ENCODE measurements at places on chromosomes 13 and 19. TPM values are rescaled to one million over a fixed set of nuclear protein-coding genes. Genes with fewer than 3 reads are reported as not detected.

DNA sequence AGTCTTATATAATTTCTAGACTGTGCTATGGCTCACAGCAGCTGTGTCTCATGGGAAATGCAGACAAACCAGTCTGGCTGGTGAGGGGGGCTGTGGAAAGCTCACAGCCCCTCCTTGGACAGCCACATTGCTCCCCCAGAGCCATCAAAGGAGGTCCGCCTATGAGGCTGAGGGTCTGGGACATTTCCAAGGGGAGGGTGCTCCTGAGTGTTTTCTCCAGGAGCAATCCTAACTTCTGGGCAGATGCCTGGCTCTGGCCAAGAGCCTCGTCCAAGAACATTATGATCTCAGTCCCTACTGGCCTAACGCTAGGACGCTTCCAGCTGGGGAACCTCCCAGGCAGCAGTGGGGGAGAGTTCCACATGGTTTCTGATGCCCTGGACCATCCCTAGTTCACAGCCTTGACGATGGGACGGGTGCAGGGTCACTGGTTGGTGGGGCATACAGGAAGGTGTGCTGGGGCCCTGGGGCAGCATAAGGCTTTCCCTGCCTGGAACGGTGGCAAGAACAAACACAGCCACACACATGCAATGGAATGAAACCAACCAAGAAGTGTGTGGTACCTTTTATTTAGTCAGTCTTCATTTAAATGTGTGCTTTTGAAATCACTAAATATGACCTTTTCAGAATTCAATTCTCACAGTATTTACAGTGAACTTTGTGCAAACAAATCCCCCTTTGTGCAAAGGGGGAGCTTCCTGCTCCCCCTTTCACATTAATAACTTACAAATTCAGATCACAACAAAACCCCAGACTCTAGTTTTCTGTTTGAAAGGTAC, 60.6 kb downstream of the CDADC1 start:
- DNase-seq, result peak; percentile 39

- no peak for DNase-seq
These were observed 176.5 kb upstream of the NBEA start for GRCh38 chr13:34765446-34766180.

DNA sequence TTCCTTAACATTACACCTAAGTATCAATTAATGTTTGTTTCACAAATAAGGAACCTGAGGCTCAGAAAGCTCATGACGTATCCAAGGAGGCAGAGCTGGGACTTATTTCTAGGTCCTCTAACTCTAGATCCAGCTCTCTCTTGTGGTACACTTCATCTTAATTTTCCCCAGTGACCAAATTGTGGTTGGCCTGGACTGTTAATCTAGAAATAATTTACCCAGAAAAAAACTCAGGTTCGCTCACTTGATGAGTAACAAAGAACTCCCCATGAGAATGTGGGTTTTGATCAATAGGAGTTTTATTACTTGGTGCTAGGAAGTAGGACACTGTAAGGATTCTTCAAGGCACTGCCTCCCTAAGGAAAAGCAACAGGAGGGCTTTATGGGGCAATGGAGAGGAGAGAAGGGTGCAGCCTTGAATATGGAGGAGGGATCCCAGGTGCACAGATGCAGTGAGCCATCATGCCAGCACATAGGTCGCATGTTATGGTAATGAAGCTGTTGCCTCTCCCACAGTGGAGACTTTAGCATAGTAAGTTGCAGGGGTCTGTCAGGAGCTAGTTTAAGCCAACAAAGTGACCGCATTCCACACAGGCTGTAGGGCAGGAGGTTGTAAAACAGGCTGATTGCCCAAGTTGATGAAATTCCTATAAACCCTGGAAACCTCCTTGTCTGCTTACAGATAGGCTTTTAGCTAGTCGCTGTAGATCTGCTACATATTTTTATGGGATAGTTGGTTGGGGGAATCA, 14.7 kb downstream of the RAP2A start:
- no peak for DNase-seq

GRCh38 chr19:21587549-21587948, 82.1 kb downstream of the ZNF429 start:
- DNase-seq, result no peak

TEX29 gene
- total RNA-seq, result 0.43 TPM

- no peak for DNase-seq
These were observed 11.3 kb downstream of the MYO9B start for GRCh38 chr19:17086834-17087233.

ZNF568 gene
- 5.5 TPM for total RNA-seq

OSCAR gene
- 0.22 TPM for total RNA-seq

DNA sequence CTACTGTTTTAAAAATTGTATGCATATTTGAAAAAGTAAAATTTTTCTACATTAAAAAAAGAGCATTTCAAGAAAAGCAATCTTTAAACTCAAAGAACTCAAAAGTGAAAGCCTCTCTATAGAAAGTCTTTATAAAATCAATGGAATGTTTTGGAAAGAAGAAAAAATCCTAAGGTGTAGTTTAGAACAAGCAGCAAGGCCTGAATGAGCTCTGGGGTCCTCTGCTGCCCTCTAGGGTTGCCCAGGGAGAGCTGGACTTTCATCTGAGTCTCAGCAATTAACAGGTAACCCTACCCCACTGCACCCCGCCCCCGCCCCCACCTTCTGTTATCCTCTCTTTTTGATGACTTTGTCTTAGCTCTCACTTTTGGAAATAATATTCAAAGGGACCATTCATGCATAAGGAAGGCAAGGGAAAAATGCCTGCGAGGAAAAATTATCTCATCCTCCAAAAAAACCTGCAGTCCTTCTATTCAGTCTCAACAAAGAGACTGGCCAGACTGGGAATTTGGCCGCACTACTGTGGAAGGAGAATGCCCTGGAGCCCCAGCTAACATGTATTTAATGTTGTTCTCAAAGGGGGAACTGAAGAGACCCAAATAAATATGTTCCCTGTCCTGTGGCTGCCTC, 24.1 kb downstream of the SLC25A30 start:
- DNase-seq, result peak; percentile 34

REEP6 gene
- total RNA-seq, result 6.6 TPM

GRCh38 chr19:11171144-11171543, 15.6 kb upstream of the SPC24 start:
- no peak for DNase-seq

RAP2A gene
- total RNA-seq, result 53.0 TPM

DNA sequence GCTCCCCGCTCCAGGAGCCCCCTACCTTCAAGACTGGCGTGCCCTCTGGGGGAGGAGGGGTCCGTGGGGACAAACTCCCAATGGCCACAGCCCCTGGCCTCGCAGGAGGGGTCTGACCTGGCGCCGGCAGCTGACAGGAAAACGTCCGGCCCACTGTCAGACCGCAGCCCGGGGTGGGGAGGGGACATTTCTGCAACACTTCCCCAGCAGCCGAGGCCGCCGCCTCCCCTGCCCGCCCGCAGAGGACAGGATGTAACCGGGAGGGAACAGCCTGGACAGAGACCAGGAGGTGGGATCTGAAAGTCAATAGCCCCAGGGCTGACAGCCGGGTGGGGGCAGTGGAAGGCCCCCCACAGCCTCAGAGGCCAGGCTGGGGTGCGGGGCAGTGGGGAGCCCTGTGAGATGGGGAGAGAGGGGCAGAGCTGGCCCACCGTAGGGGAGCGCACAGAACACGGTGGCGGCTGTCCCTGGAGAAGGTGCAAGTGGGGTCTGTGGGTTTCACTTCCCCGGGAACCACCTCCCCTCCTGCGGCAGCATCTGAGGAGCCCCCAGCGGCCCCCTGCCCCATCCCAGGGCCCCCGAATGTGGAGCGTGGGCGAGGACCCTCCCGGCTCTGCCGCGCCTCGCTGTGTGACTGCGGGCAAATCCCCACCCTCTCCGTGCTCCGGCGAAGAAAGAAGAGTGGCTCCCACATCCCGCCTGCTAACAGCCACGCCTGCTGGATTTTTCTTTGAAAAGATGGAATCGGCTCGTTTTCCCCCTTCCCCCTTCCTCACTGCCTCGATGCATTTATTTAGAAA, at the start of gene PEAK3:
Gene PEAK3 (minus strand): TSS at position 114 of the 800 bp plus-strand sequence. CDS start 1,244 bp downstream, outside the sequence.
- DNase-seq, result peak; percentile 27

DNA sequence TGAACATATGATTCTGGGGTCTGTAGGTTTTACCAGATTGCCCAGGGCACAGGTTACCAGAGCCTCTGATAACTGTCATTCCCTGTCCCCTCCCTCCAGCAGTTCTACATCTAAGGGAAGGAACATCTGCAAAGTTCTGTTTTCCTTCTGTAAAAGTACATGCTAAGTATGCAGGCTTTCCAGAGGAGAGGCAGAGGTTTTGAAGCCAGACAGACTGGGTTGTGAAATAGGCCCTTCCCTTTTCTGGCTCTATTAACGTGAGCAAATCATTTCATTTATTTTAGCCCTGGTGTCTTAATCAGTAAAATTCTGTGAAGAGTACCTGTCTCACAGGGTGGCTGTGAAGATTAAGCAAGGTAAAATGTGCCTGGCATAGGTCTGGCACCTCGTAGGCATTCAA, 66.1 kb upstream of the C1QTNF9 start:
- no peak for DNase-seq

CEACAM1 gene
- total RNA-seq, result 1.1 TPM

DNA sequence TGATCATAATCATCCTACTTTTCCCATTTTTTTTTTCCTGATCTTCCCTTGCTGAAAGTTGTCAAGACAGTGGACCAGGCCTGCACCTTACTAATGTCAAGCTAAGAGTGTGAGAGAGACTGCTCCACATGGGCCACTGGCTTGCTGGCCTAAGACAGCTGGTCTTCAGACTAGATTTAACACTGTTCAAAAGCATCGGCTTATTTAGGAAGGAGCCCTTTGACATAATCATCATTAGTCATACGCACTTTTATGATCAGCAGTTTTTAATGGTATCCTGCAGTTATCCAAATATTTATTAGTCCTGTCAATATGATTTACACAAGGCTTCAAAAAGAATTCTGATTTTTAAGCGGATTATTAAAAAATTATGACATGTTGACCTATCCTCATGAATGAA, 270.6 kb downstream of the DNAJC15 start:
- DNase-seq, result no peak

- DNase-seq, result peak; percentile 67
These were observed 11.5 kb downstream of the CCDC124 start for GRCh38 chr19:17944301-17944700.

DNA sequence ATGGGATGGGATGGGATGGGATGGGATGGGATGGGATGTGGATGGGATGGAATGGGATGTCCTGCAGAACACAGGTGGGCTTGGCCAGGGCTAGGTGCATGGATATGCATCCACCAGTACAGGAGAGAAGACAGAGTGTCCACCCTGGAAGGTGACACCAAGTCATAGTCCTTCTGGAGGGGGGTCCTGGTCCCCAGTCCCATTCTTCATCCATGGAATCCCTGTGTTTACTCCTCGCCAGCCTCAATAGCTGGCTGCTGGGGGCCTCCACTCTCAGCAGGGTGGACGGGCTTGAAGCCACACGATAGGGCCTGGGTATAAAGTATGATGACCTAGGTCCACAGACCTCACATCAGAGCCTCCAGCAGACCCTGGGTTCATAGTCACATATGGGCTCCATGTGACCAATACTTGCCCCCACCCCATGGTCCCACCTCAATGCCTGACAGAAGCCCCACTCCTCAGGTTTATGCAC, 40.1 kb downstream of the RFX2 start:
- no peak for DNase-seq

- no peak for DNase-seq
These were observed 12.5 kb downstream of the SUPT20H start for GRCh38 chr13:37047032-37047431.

MIA gene
- 2.5 TPM for total RNA-seq

DNA sequence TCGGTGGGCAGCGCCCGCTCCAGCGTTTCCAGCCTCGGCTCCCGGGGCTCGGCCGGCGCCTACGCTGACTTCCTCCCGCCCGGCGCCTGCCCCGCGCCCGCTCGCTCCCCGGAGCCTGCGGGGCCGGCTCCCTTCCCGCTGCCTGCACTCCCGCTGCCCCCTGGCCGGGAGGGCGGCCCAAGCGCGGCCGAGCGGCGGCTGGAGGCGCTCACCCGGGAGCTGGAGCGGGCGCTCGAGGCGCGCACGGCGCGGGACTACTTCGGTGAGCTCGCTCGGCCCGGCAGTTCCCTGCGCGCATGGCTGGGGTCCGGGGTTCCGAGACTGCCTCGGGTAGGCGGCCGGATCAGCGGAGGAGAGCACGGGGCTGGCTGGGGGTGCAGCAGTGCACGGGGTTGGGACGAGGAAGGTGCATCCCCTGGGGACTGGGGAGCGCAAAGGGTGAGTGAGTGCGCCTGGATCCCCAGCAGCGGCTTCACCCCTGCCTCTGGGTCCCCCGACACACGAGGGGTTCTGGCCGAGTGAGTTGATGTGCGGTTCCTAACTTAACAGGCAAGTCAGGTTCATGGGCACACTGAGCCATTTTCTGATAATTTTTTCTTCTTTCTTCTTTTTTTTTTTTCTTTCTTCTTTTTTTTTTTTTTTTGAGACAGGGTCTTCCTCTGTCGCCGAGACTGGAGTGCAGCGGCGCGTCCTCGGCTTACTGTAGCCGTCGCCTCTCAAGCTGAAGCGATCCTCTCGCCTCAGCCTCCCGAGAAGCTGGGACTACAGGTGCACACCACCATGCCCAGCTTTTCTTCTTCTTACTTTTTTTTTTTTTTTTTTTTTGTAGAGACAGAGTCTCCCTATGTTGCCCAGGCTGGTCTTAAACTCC, 1.1 kb downstream of the WTIP start:
- peak; percentile 46 for DNase-seq

GJB2 gene
- total RNA-seq, result 23.2 TPM

- DNase-seq, result no peak
These were observed 208.0 kb downstream of the DLEU7 start for GRCh38 chr13:50635504-50635903.

CGB5 gene
- 6.5 TPM for total RNA-seq

GRCh38 chr13:72303941-72304746, 423.3 kb downstream of the MZT1 start:
- DNase-seq, result peak; percentile 96

IRF2BP1 gene
- 22.9 TPM for total RNA-seq

CCDC8 gene
- total RNA-seq, result 35.5 TPM

DNA sequence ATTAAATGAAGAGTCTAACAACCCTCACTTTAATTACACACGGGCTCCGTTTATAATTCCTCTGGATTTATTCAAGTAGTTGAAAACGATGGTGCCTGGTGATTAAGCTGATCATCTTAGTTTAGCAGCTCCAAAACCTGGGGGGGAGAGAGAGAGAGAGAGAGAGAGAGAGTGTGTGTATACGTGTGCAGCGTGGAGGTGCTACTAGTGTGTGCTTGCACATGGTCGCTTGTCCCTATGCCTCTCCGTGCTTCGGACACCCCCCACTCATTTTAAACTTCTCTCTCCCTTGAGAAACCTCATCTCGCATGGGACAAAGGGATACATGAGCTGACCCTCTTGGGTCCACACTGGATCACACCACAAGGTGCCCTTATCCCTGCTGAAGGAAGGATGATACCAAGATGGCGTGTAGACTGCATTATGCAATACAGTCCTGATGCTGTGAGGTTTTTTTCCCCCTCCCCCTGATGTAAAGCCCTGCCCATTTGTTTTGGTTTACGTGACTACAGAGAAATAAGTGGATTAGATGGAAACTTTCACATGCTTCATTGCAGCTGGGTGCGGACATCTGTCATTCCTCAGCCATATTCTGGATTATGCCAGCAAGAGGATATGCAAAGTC, 320.8 kb downstream of the ZNF536 start:
- no peak for DNase-seq

DNA sequence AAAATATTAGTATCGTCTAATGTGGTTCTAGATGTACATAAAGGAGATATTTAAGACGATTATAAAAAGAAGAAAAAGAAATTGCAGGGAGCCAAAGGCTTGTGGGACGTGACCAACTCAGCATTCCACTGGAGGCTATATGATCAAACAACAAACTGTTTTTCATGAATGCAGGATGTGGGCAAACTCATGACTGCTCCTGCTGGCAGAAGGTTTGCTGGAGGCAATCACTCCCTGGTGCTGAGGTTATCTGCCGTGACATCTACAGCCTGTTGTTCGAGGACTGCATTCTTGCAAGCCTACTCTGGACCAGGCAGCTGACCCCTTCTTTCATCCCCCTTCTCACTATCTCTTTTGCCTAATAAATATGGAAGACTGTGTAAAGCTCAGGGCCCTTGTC, 518.1 kb downstream of the UQCRFS1 start:
- DNase-seq, result no peak

Data from astrocyte (in vitro differentiated cells and primary cell).